Fibroblast of the conjunctiva (primary cell): ENCODE measurements at places on chromosomes 13 and 19.

GRCh38 chr19:33473653-33474305 lies 47.8 kb downstream of the PEPD start:
- DNase-seq = no peak

DNA sequence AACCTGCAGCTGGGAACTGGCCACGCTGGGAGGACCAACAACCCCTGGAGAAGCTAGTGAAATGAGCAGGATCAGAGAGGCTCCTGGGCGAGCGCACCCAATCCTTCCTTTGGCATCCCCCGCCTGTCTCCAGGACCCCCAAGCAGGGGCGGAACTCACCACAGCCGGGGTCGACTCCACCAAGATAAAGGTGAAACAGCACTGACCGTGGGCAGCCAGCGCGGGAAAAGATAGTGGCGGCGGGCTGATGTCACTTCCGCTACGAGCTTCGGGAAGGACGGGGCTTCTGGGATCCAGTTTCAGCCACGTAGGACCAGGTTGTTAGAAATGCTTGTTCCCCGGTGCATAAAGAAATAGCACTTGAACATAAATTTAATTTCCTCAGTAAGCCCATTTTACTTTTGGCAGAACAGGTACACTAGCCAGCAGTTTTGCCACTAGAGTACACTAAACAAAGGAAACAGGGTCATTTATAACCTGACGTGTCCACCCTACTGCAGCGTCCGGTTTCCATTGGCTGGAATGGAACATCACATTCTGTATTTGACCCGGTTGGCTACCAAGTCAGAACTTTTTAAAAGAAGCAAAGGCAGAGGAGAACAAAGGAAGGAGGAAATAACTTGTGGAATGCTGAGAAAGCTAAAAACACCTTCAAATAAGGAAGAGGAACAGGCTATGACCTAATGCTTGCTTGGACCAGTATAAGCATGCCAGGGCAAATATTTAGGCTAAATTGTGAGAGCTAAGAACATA lies 25.5 kb upstream of the ZNF562 start:
- DNase-seq = no peak

GRCh38 chr19:34979819-34980640 lies 16.0 kb upstream of the ZNF792 start:
- no peak for DNase-seq

- DNase-seq = no peak
These were observed 75.6 kb downstream of the SPACA7 start for GRCh38 chr13:112451512-112452379.

- no peak for DNase-seq
These were observed 27.9 kb downstream of the COL4A2 start for GRCh38 chr13:110334841-110335490.

DNA sequence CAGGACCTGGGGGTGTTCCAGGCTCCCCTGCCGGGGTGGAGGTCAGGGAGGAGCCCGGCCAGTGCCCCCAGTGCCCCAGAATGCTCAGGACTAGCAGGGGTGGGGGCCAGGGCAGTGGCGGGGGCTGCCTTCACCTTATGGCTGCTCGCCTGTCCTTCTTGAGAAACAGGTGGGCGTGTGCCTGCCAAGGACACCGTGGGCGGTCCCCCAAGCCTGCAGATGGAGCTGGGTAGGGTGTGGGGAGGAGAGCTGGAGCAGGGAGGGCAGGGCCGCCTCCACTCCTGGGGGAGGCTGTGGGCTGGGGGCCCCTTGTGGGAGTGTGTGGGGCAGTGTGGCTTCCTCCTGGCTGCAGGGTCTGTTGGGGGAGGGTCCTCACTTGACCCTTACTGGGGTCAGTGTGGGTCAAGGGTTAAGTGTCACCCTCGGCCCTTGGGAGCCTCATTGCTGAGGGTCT lies 160.1 kb downstream of the KDM4B start:
- no peak for DNase-seq

GRCh38 chr13:76380446-76381065 lies 505.6 kb downstream of the KCTD12 start:
- DNase-seq = no peak

DNA sequence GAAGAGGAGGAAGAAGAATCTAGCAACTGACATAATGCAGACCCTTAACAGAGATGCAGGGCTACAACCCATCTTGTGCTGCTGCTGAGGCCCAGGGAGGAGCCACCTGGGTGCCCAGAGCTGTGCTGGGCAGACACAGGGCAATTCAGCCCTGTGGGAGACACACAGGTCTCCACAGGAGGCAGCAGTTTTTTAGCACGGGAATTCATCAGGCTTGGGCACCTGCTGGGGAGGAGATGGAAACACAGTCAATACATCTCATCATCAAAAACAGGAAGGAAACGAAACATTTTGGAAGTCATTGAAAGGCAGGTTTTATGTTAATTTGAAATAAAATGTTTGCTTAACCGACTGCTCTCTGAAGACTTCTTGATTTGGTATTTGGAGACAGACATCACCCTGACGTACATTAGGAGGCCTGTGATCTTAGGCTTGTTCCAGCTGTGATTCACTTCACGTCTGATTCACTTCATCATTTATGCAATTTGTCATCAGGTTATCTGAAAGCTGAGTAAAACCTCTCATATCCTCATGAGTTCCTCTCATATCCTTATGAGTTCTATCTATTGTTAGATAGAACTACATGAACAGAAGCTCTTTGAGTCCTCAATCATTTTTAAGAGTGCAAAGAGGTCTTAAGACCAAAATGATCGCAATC lies 77.4 kb downstream of the CYSLTR2 start:
- DNase-seq = no peak

GRCh38 chr19:30163663-30164062 lies 208.5 kb upstream of the ZNF536 start:
- DNase-seq = no peak

- DNase-seq = no peak
These were observed 23.7 kb downstream of the TPP2 start for GRCh38 chr13:102620516-102620915.

GRCh38 chr13:32938314-32938713 lies 77.9 kb upstream of the KL start:
- DNase-seq = no peak

- peak; percentile 93 for DNase-seq
These were observed 40.7 kb upstream of the MEDAG start for GRCh38 chr13:30865123-30866049.

DNA sequence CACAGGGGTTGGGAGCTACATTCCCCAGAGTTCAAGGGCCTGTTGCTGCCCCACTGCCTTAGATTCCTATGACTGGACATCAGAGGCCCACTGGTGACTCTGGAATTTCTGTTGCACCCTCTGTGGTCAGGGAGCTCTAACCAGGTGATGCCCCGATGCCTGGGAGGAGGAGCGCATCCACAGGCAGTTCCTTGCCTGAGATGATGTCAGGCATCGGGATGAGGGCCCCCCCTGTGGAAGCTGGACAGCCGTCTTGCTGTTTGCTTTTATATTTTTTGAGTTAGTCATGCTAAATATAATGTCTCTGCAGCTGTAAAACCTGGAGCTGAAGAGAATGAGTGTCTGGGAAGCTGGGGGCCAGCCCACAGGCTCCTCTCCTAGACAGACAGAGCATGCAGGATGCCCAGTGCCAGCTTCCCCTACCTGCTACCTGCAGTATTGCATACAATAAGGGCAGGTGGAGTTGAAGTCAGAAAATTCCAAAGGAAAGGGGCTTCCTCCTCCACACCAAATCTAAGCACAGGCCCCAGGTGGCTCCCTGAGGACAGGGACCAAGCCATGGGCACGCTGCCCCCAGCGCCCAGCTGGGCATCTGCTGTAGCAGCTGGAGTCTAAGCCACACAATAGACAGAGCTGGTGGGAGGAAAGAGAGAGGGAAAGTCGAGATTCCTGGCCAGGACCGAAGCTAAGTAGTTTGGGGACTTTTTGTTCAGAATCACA lies 16.2 kb downstream of the COL4A2 start:
- DNase-seq = no peak

DNA sequence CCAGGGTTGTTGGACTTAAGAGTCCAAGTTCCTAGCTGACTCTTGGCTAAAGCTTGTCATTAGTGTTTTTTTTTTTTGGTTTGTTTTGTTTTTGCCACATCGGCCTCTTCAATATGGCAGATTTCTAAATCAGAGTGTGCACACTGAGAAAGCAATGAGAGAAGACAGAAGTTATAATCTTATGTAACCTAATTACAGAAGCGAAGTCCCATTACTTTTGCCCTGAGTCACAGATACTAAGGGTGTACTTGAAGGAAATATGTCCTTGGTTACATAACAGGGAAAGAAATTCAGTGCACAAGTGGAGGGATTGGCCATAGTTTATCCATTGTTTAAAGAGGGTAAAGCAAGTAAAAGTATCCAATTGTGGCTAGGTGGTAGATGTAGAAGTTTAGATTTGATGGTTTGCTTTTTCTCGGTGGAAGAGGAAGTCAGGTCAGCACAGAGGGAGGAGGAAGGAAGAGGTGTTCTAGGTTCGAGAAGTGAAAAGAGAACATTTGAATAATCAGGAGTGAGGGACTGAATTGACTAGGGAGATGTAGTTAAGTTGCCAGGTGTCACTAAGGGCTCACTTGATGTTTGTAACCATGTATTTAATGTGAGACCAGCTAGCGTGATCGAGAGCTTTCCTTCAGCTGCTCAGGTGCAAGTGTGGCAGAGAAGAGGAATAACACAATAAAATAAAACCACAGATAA lies 12.2 kb downstream of the GTF2F2 start:
- DNase-seq = no peak

- DNase-seq = no peak
These were observed 12.9 kb upstream of the ZNF470 start for GRCh38 chr19:56554272-56554869.

DNA sequence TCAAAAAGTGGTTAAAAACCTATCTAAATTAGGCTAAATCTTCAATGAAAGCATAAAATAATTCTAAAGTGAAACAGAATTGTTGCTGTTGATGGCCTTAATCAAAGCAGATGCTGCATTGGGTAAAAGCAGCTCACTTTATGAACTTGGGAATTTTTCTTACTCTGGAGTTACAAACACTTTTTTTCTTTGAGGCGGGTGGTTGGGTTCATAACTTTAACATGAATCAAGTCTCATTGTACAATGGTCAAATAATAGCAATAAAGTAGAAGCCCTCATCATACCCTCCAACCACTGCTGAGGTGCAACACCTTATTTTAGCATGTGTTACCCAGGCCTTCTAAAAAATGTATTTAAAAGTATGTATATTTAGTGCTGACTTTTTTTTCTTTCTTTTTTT lies 29.1 kb downstream of the NUP58 start:
- DNase-seq = no peak

- no peak for DNase-seq
These were observed 419.2 kb downstream of the OLFM4 start for GRCh38 chr13:53447863-53448262.

GRCh38 chr13:69618838-69619237 lies 488.8 kb upstream of the ATXN8OS start:
- DNase-seq = no peak

DNA sequence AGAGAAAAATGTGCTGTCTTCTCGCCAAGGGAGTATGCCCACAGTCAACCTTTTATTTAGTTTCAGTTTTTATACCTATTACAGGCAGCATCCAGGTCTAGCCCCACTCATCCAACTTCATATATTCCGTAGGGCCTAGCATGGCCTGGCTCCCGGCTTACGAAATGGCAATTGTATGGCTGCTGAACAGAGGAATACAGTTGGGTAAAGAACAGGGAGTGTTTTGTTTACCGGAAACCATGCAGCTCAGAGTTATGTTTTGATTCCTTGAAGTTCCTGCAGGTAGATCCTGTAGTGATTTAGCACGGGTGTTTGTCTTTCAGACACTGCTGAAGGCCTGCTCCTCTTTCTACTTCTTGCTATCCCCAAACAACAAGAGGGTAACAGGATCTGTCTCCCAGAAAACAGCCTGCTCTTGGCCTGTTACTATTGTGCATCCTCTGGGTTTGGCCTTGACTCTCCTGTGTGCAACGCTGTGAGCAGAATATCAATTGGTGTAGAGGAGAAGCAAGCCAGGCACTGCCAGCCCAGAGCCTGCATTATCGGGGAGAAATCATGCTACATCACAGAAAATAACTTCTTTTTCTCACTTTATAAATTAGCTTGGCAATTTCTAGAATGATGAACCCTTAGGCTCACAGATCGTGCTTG lies 32.4 kb downstream of the OLFM4 start:
- DNase-seq = no peak

GRCh38 chr19:47714339-47714738 lies 1.1 kb downstream of the EHD2 start:
- DNase-seq = no peak

DNA sequence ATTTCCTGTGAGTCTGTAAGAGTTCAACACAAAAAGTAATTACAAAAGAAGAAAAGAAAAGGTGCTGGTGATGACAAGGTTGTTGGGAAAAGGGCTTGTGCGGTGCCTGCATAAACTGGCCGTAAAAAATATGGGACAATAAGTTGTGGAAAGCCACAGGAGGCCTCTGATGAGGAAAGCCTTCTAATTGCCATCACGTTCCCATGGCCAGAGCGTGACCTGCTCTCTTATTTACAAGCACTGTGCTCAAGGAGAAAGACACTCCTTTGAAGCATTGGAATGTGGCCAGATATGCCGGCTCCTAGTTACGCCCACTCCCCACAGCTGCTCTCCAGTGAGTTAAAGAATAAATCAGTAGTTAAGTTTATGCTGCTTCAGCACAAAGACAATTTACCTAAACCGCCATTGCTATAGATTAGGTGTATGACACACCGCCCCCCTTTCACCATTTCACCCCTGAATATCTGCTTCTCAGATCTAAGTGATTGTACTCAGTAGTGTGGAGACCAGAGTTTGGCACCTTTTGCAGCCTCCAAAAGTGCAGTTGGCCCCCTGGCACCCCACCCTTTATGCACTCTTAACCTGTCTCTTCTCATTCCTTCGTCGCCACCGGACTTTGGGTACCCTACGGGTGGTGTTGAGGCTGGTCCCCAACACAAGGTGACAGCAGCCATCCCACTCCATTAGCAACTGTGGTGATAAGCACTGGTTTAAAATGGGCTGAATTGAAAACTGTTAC lies 8.1 kb upstream of the PGLYRP1 start:
- no peak for DNase-seq
